Left renal pelvis (tissue), 4 donors: ENCODE measurements at places on chromosomes 7 and 10.

- no peak for DNase-seq
These were observed 3.9 kb upstream of the GATA3 start for GRCh38 chr10:8050556-8051108.

- DNase-seq = no peak
These were observed 4.9 kb upstream of the UPK3B start for GRCh38 chr7:76505168-76506080.

- no peak for DNase-seq
These were observed 42.0 kb downstream of the SP4 start for GRCh38 chr7:21469894-21470293.

- DNase-seq = no peak
These were observed 13.1 kb upstream of the TMEM213 start for GRCh38 chr7:138784692-138785091.
